ENCODE measurements at places on chromosomes 2 and 18.
A peak's percentile ranks its signal among the peaks of the same experiment; 100 is the strongest.

DNA sequence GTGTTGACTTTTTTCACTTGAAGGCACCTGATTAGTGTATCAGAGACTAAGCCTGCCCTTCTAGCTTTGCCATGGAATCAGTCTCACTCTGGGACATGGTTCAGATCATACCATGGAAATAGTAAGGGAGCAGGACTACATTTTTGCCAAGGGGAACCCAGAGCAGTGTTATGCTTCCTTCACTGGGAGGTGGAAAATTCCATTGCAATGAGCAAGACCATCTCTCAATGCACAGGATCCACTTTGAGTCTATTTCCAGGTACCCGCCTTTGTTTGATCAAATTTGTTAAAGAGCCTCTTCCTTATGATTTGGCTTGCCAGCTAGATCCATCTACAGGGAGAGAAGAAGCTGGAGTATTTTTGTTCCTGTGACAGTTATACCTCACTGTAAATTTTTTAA lies 395.8 kb downstream of the MTX2 start:
- DNase-seq: no peak

GRCh38 chr2:130376433-130377293 lies 20.8 kb downstream of the PTPN18 start:
- DNase-seq: no peak

DNA sequence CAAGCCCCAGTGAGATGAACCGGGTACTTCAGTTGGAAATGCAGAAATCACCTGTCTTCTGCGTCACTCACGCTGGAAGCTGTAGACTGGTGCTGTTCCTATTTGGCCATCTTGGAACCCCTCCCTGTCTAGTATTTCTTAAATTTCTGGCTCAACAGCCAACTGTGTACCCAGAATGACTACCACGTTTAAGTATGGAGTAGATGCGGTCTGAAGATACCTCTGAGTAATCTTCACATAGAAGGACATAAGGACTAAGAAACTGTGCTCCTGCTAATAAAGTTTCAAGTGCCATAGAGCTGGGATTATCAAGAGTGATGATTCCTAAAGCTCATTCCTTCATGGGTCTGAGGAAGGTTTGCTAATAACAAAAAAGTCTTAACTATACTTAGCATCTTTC lies 20.4 kb downstream of the TRAK2 start:
- DNase-seq: no peak

DNA sequence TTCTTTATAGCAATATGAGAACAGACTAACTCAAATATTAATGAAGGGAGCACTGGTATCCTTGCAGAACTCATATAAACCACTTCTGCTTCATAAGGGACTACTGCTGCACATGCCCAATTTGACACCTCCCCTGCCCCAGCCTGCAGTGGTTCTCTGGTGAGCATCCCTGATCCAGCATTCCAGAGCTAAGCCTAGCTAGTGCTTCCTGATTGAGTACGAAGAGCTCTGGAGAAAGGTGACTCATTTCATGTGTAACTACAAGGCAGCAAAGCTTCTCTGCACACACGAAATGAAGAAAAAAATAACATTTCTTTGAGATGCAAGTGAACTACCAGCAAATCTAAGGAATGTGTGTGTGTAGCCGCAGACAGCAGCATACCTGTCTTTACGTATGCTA lies 22.8 kb upstream of the ADNP2 start:
- DNase-seq: no peak

GRCh38 chr2:40210344-40210967 lies 241.4 kb downstream of the SLC8A1 start:
- no peak for DNase-seq

DNA sequence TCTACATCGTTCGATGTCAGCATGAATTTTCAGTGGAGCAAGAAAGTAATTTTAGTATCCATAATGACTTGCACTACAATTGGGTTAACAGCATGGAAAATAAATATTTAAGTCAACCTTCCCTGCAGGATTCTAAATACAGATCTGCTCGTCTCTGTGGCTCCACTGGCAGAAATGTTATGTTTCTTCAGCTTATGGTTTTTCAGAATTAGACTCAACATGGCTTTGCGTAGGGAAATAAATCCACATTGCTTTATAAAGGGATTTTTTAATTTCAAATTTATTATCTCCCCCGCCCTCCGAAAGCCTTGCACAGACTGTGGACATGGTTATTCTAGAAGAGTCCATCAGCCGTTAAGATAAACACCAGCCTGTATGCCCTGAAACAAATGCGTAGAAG lies 18.2 kb downstream of the TNFRSF11A start:
- no peak for DNase-seq

- peak; percentile 12 for DNase-seq
These were observed 2.9 kb upstream of the PTPN4 start for GRCh38 chr2:119756837-119757236.

GRCh38 chr2:26946841-26947784 lies 23.3 kb upstream of the MAPRE3 start:
- no peak for DNase-seq

DNA sequence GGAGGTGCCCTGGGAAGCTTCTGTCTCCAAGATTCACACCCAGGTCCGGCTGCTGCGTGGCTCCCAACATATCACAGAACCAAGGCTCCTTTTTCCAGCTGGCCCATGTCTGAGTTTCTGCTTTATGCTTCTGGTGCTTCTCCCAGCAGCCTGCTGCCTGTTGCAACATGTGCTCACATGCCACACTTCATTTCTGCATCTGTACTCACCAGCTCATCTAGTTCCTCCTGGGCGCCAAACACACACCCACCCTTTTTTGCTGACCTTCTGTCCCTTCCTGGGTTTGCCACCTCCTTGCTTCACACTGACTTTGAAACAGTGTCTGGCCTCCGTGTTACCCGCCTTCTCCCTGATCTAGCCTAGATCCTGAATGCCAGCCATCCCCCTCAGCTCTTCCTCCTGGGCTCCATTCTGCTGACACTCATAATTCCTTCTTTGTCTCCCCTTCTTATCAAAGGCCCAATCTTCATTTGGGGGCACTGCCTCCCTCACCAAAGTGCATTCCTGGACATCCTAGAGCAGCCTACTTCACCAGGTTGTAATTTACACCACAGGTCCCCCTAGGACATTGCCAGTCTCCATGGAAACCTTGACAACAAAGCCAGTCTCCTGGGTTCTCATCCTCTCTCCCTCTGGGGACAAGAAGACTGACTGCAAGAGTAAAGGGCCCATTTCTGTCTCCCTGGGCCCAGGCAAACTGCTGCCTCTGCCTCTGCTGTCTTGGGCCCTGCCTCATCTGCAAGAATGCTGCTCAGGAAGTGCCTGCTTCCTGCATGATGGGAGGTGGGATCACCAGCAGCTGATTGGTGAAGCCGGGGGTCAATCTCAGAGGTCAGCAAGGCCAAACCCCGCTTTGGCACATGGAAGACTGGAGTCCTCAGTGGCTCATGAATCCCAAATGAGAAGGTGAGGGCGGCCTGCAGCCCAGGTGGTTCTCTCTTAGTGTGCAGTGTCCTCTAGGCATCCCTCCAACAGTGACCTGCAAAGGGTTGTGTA lies 13.9 kb upstream of the PROM2 start:
- DNase-seq: no peak
